ENCODE measurements at places on chromosomes 5 and 9.

- H3K4me3 ChIP-seq, result no peak overlapping the region
- H3K4me1 ChIP-seq, result no peaks in the 10 kb centered on the region
- H3K27me3 ChIP-seq, result no peaks in the 10 kb centered on the region
- no peak for DNase-seq
- H3K27ac ChIP-seq, result no peak overlapping the region
- peaks cover 55% of the 10 kb centered on the region for H3K36me3 ChIP-seq
Observed at GRCh38 chr5:58985759-58986158, 402.9 kb downstream of the RAB3C start.

GRCh38 chr9:38088006-38088925 lies 19.2 kb upstream of the SHB start:
- H3K27me3 ChIP-seq, result peaks cover 2% of the 10 kb centered on the region
- H3K4me3 ChIP-seq, result no peak overlapping the region
- peak; percentile 81 for DNase-seq
- no peaks in the 10 kb centered on the region for H3K36me3 ChIP-seq

- H3K4me1 ChIP-seq, result peaks cover 29% of the 10 kb centered on the region
- H3K4me3 ChIP-seq, result no peak overlapping the region
- H3K27ac ChIP-seq, result no peak overlapping the region
- DNase-seq, result no peak
- no peaks in the 10 kb centered on the region for H3K27me3 ChIP-seq
- peaks cover 29% of the 10 kb centered on the region for H3K36me3 ChIP-seq
Observed at GRCh38 chr5:177467436-177467835, 6.0 kb downstream of the DBN1 start.

GRCh38 chr9:27383524-27383923 lies 86.6 kb upstream of the EQTN start:
- no peaks in the 10 kb centered on the region for H3K27me3 ChIP-seq
- no peak overlapping the region for H3K27ac ChIP-seq
- DNase-seq, result no peak
- no peak overlapping the region for H3K4me3 ChIP-seq

GRCh38 chr9:101705135-101705661 lies 33.2 kb downstream of the GRIN3A start:
- no peak overlapping the region for H3K27ac ChIP-seq
- H3K4me3 ChIP-seq, result peak overlapping the region; percentile 77
- H3K4me1 ChIP-seq, result peaks cover 9% of the 10 kb centered on the region
- DNase-seq, result peak; percentile 37
- peaks cover 10% of the 10 kb centered on the region for H3K27me3 ChIP-seq

- no peaks in the 10 kb centered on the region for H3K4me1 ChIP-seq
- H3K4me3 ChIP-seq, result no peak overlapping the region
- no peak for DNase-seq
- no peaks in the 10 kb centered on the region for H3K27me3 ChIP-seq
- H3K36me3 ChIP-seq, result no peaks in the 10 kb centered on the region
- no peak overlapping the region for H3K27ac ChIP-seq
Observed at GRCh38 chr5:52893105-52893504, 96.0 kb upstream of the ITGA2 start.

- H3K4me1 ChIP-seq, result peaks cover 22% of the 10 kb centered on the region
- DNase-seq, result no peak
- H3K27ac ChIP-seq, result no peak overlapping the region
- peaks cover 2% of the 10 kb centered on the region for H3K36me3 ChIP-seq
- no peaks in the 10 kb centered on the region for H3K27me3 ChIP-seq
- H3K4me3 ChIP-seq, result no peak overlapping the region
Observed at GRCh38 chr9:128057724-128058409, 9.3 kb downstream of the NAIF1 start.

DNA sequence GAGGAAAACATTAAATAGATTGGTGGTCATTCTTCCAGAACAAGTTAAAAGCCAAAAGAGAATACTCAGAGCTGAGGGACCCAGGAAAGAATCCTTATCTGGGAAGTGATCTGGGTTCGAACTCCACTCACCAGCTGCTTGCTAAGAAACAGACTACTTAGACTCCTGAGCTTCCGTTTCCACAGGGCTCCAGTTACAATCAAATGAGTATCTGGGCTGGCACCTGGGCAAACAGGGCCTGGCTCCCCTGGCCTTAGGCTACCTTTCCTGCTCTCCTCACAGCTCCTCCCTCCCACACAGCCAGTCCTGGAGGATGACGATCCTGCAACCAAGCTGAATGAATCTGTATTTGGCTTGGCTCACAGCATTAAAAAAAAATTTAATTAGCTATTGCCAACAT lies 2.5 kb downstream of the MAPK9 start:
- H3K36me3 ChIP-seq, result peaks cover 21% of the 10 kb centered on the region
- H3K4me3 ChIP-seq, result no peak overlapping the region
- no peaks in the 10 kb centered on the region for H3K27me3 ChIP-seq

DNA sequence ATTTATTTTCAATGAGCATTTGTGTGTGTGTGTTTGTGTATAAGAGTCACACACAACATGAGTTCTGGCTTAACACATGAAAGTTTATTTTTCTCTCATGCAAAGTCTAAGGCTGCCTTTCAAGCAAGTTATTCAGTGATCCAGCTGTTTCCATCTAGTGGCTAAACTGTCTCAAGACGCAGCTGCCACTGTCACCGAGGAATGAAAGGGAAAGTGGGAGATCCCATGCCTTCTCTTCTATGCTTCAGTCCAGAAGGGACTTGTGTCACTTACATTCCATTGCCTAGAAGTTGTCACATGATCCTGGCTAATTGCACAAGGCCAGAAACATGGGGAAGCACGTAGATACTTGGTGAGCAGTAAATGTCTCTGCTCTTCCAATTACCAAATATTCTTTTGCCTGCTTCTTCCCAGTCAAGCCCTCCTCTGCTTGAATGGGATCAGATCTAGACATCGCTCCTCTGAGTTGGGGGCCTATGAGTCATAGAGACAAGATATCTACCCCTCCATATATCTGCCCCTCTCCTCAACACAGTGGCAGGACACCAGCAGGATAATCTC lies 30.4 kb upstream of the SLIT3 start:
- H3K27me3 ChIP-seq, result peaks cover 4% of the 10 kb centered on the region
- DNase-seq, result no peak
- no peak overlapping the region for H3K27ac ChIP-seq
- no peaks in the 10 kb centered on the region for H3K36me3 ChIP-seq

DNA sequence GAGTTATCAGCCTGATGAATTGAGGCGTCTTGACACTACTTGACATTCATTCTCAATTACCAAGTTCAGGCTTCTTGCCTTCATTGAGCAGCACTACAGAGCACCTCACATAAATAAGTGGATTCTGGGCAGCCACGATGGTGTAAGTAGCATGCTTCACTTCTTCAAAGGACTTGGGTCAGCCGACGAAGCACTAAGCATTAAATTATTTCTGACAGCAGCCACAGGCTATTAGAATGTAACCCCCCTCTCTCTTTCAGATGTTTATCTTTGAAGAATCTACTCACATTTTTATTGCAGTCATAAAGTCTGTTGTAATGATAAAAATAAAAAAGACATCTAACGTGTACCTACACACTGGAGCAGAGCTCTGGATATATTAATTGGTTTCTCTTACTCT lies 45.9 kb upstream of the VPS13A start:
- H3K36me3 ChIP-seq, result no peaks in the 10 kb centered on the region
- H3K27ac ChIP-seq, result no peak overlapping the region
- H3K4me3 ChIP-seq, result no peak overlapping the region

GRCh38 chr5:142688281-142688989 lies 2.5 kb upstream of the FGF1 start:
- no peaks in the 10 kb centered on the region for H3K27me3 ChIP-seq
- H3K4me3 ChIP-seq, result no peak overlapping the region
- DNase-seq, result no peak

DNA sequence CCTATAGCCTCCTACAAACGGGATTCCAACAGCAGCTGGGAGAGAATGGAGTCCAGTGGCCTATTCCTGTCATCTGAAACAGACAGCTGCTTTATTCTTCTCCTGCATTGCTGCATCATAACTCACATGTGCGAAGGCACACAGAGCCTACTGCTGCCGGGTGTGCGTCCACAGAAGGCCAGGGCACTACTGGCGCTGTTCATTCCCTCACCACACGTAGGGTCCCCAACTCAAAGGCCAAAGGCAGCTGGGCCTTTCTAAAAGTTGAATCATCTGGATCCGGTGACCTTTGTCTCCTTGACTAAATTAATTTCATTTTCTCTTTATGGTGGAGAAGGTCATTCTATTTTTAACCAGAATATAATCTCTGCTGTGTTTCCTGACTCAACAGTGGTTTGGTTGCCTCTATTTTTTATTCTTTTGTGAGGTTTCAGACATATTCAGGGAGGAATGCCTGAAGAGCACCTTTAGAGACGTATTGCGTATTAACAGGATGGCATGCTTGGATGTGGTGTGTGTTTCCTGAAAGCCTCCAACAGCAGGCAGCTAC lies 10.8 kb upstream of the SPATA24 start:
- peak overlapping the region; percentile 93 for H3K27ac ChIP-seq
- H3K4me1 ChIP-seq, result peaks cover 58% of the 10 kb centered on the region

DNA sequence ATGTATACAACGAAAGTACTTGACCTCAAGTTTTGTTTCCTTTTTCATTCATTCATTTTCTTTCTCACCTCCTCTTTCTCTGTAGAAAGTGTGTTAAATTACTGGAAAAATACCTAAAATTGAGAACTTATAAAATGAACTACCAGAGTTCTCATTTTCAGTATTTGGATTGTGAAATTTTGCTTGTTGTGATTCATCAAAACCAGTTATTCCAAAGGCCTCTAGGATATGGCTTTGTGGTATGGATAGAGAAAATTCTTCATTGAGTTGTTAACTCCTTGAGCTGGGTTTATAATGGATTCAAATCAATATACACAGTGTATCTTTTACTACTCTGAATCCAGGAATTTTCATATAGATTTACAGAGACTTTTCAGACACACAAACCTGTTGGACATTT lies 287.6 kb downstream of the KDM4C start:
- H3K27me3 ChIP-seq, result no peaks in the 10 kb centered on the region
- H3K36me3 ChIP-seq, result peaks cover 28% of the 10 kb centered on the region

DNA sequence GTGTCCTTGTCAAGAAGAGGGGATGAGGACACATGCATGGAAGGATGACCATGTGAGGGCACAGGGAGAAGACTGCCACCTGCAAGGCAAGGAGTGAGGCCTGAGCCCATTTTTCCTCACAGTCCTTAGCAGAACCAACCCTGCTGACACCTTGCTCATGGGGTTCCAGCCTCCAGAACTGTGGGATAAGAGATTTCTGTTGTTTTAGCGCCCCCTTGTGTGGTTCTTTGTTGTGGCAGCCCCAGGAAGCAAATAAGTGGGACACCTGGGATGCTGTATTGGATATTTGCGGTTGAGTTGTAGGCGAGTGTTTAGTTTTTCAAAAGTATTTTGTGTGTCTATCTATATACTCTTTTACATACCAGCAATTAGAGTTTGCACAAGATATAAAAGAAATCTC lies 206.4 kb downstream of the NXNL2 start:
- H3K4me1 ChIP-seq, result no peaks in the 10 kb centered on the region
- peak; percentile 20 for DNase-seq
- no peaks in the 10 kb centered on the region for H3K36me3 ChIP-seq
- H3K4me3 ChIP-seq, result no peak overlapping the region

DNA sequence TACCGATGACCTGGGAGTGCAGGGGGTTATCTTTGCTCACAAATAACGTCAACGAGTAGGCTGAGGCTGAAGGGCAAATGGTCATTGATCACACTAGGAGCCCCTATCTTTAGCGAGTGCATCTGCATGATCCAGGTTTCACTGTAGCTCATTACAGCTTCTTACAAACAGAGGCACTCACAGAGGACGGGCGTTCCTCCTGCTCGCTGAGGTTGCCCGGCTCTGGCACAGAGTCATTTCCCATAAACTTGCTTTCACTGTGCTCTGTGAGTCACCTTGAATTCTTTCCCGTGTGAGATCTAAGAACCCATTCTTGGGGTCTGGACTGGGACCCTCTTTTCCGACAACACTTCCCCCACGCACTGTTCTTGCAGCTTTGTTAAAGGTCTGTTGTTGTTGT lies 1.9 kb upstream of the PAEP start:
- no peak overlapping the region for H3K27ac ChIP-seq
- H3K4me1 ChIP-seq, result no peaks in the 10 kb centered on the region
- peaks cover 8% of the 10 kb centered on the region for H3K27me3 ChIP-seq
- DNase-seq, result no peak
- no peak overlapping the region for H3K4me3 ChIP-seq
- no peaks in the 10 kb centered on the region for H3K36me3 ChIP-seq

DNA sequence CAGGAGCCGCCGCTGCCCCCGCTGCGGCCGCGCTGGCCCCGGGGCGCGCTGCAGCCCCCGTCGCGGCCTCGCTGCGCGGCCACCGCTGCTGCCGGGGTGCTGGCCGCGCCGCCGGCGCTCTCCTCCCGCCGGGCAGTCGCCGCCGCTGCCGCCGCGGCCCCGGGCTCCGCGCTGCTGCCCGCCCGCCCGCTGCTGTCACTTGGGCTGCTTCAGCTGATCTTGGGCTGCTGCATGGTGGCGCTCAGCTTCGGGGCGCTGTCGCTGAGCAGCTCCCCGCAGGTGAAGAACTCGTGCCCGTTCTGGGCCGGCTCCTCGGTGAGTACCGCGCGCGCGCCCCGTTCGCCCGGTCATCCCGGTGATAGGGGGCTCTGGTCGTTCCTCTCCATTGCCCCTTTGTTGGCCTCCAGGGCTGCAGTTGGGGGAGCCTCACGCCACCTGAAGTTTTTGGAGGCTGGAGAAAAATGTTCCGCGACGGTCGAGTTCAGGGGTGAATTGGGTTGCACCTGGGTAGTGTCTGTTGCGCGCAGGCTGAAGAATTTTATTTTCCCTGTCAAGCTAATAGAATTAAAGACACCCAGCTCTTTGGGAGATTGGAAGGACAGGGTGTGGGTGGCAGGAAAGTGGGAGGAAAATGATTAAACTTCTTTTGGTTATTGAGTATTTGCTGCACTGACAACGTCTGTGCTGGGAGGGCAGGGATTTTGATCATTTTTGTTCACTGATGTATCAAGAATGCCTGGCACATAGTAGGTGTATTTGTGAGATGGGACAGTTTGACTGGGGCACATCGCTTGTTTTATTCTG lies 596 bp downstream of the ENTREP1 start:
- H3K4me1 ChIP-seq, result no peaks in the 10 kb centered on the region
- DNase-seq, result no peak
- H3K36me3 ChIP-seq, result no peaks in the 10 kb centered on the region
- no peak overlapping the region for H3K4me3 ChIP-seq

DNA sequence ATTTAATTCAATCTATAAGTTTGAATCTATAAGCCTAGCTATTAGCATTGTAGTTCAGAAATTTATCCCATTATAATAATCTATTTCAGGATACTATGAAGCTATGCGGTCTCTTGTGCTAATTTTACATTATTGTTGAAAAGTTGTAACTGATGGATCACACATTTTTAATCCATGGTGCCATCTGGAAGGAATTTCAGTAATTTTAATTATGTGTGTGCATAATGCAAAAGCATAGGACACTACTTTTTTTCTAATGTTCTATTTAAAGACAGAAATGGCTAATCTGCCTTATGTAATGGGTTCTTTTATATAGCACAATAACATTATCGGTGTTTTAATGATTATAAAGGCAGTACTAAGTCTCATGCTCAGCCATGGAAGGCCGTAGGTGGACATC lies 90.6 kb downstream of the HOMER1 start:
- H3K36me3 ChIP-seq, result no peaks in the 10 kb centered on the region
- no peak overlapping the region for H3K27ac ChIP-seq
- no peaks in the 10 kb centered on the region for H3K4me1 ChIP-seq
- no peak for DNase-seq
- no peaks in the 10 kb centered on the region for H3K27me3 ChIP-seq
- H3K4me3 ChIP-seq, result no peak overlapping the region

All from activated naive CD8-positive, alpha-beta T cell treated with anti-CD3 and anti-CD28 coated beads, Interleukin-2, amount 50 U/mL, for 24 hours (primary cell).